ENCODE measurements at places on chromosomes 12 and 14.

DNA sequence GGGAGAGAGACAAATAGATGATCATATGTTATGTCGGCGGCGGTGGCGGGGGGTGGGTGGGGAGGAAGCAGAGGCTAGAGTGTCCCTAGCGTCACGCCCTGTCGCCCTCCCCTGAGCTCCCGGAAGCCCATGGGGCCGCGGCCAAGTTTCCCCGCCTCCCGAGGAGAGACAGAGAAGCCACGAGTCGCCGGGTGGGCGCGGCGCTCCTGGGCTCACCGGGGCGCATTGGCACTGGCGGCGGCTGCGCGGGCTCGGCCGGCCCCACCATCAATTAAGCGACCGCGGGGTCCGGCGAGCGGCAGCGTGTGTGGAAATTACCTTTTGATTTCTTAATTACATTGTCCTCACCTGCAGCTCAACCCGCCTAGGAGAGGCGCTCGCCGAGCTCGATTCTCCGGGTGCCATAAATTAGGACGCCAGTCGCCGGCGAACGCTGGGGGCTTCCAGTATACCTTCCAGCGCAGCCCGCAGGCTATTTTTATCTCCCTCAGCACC lies 119.9 kb upstream of the LHX5 start:
- DNase-seq = no peak

- DNase-seq = no peak
Measured at GRCh38 chr14:82445810-82446570, 912.3 kb upstream of the SEL1L start.

DNA sequence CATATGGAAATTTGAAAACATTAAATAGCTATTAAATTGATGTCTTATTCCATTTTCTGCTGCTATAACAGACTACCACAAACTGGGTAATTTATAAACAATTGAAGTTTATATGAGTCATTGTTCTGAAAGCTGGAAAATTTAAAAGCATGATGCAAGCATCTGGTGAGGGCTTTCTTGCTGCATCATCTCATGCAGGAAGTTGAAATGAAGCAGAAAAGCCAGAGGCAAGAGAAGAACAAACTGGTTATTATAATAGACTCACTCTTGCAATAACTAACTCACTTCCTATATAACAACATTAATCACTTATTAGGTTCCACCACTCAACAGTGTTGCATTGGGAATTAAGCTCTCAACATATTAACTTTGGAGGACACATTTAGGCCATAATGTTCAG lies 1277.4 kb downstream of the LRFN5 start:
- DNase-seq = no peak

GRCh38 chr14:75969126-75969525 lies 12.7 kb downstream of the TGFB3 start:
- no peak for DNase-seq

Data from prostate gland (tissue), 2 donors.